NCI-H2029 (cell line): ENCODE measurements at places on chromosomes 12 and 14.
A peak's percentile ranks its signal among the peaks of the same experiment; 100 is the strongest.

GRCh38 chr14:74207943-74208342, 31.3 kb upstream of the VSX2 start:
- no peak for DNase-seq

GRCh38 chr12:131137836-131138637, 184.3 kb downstream of the ADGRD1 start:
- no peak for DNase-seq

DNA sequence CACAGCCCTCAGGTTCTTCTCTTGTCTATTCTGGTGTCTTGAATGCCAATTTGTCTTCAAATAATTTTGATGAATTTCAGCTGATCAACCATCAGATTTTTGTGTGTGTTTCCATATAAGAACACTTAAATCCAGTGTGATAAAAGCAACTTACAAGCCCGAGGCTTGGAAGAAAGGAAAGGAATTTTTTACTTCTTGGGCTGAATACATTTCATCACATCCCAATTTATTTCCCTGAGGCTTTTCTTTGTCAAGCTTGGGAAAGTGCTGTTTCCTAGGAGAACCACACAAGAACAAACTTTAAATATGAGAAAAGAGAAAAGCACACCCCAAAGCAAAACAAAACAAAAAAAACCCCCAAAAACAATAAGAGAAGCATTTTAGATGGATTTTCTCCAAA, 26.6 kb downstream of the GPRC5D start:
- DNase-seq = no peak

DNA sequence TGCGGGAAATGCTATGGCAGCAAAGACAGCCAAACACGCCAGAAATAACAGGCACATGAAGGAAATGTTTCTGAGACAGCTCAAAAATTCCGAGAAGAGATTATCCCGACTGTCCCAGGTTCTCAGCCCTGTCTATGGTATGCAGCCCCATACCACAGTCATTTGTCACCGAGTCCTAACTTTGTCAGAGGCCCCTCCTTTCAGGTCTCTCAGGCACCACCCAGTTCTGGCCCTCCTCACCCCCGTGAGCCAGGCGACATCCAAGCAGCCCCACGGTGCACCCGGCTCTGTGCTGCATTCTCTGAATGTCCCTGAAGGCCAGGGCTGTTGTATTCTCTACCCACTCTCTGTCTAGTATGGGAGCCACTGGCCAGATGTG, 24.0 kb downstream of the SSH1 start:
- DNase-seq = no peak

DNA sequence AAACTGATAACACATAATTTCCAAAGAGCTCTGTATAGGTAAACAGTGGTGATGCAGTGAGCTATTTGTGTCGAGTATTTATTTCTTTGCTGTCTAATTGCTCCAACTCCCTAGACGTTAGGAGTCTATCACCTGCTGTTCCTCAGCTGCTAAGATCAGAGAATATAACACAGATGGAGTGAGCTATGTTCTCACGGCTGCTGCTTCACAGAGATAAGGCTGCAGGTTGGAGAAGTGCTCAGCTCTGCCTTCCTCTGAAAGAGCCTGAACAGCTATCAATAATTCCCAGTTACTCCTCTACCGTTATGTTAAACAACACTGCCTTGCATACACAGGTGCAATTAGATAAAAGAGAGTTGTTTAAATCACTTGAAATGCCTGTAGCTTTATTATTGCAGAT, 103.2 kb upstream of the MDGA2 start:
- no peak for DNase-seq

DNA sequence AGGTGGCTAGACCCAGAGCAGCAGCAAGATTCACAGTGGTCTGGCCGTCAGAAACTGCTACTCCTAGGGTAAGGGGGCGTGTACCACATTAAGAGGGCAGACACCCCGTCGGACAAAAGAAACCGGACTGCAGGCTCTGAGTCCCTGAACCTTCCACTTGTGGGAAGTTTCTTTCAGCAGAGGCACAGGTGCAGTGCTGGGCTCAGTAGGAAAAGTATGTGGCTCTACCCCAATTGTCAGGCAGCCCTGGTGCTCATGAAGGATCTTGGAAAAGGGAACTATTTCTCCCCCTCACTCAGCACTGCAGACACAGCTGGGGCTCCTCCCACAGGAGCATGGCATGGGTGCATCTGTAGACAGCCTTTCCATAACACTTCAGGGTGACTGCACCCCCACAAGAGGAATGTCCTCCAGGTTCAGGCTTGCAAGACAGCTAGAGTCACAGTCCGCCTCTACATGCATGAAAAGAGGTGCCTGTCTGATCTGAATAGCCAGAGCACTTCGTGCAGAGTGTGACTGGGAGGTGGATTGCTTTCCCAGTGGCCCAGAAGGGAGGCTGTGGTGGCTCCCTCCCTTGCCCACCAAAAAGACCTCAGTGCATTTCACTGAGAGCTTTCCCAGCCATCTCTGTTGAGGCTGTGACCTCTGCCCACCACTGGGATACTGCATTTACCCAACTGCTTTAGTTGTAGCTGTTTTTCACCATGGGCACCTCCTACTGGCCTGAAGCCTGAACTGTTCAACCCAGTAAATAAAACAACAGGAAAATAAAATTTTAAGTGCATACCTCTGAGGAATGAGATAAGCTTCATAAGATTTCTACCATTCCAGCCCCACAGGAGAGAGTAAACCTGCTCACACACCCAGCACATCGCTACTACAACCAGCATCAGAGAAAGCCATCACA, 14.2 kb downstream of the CEP128 start:
- DNase-seq = no peak

- no peak for DNase-seq
These were observed 26.9 kb downstream of the PRORP start for GRCh38 chr14:35149239-35149638.

DNA sequence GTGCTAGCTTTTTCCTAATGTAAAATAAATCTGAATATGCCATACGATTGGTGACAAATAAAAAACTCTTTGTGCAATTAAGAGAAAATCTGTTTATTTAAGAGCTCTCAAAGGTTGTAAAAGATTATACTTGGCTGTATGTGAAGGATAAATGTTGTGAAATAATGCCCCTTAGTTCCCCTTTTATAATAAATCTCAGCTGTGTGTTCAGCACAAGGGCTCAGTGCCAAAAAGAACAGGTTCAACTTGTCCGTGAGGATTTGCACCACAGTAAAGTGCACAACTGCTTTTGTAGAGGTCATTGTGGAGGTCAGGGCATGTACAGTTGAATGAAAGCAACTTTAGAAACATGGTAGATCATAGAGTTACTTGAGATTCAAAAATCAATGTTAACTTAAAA, 118.6 kb downstream of the TRMT5 start:
- DNase-seq = peak; percentile 76

DNA sequence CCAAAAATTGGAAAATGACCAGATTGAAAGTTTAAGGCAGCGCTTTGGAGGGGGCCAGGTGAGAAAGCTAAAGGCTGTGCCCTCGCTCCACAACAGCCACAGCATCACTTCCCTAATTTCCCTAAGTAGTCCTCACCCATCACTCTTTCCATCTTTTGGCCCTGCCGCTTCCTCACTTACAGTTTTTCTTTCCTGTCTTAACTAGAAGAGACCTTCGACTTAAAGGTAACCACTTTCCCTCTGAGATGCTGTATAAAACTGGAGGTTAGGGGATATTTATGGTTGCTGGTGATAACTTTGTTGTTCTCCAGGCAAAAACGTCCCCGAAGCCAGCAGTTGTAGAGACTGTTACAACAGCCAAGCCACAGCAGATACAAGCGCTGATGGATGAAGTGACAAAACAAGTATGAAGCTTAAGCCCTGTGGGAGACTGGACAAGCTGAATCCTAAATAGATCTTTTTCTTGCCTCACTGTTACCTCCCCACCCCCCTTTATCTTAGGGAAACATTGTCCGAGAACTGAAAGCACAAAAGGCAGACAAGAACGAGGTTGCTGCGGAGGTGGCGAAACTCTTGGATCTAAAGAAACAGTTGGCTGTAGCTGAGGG, 4.3 kb downstream of the DDIT3 start:
- no peak for DNase-seq

DNA sequence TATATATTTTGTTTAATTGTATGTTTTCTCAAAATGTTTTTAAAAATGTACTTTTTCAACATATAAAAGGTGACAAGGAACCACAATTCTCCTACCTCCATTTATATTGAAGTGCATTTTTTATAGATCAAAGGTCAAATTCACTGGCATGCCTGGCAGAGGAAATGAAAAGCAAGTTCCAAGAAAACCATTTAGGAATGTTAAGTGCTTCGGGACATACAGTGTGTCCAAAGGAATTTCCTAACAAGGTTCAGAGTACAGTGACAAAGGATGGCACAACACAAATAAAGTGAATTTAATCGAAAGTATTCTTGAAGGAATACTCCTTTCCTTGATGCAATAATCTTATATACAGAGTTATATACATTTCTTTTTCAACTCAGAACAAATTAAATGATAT, 242.3 kb downstream of the CCER1 start:
- DNase-seq = no peak

DNA sequence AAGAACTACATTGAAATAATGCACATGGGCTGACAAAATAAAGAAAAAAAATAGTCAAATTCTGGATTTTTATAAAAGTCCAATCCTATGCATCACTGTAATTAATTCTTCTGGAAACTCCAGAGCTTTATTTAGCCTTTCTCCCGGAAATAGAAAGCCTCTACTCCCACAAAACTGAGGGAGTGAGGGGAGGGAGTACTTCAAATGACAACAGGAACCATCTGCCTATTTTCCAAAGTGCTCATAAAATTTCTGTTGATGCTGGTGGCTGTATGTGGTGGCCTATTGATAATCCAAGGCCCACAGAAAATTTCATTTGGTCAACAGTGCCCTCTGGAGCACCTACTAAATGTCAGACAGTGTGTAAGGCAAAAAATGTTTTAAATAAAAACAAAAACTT, 64.6 kb downstream of the KIF21A start:
- no peak for DNase-seq

GRCh38 chr12:121673013-121673511, 3.6 kb upstream of the MORN3 start:
- peak; percentile 54 for DNase-seq

DNA sequence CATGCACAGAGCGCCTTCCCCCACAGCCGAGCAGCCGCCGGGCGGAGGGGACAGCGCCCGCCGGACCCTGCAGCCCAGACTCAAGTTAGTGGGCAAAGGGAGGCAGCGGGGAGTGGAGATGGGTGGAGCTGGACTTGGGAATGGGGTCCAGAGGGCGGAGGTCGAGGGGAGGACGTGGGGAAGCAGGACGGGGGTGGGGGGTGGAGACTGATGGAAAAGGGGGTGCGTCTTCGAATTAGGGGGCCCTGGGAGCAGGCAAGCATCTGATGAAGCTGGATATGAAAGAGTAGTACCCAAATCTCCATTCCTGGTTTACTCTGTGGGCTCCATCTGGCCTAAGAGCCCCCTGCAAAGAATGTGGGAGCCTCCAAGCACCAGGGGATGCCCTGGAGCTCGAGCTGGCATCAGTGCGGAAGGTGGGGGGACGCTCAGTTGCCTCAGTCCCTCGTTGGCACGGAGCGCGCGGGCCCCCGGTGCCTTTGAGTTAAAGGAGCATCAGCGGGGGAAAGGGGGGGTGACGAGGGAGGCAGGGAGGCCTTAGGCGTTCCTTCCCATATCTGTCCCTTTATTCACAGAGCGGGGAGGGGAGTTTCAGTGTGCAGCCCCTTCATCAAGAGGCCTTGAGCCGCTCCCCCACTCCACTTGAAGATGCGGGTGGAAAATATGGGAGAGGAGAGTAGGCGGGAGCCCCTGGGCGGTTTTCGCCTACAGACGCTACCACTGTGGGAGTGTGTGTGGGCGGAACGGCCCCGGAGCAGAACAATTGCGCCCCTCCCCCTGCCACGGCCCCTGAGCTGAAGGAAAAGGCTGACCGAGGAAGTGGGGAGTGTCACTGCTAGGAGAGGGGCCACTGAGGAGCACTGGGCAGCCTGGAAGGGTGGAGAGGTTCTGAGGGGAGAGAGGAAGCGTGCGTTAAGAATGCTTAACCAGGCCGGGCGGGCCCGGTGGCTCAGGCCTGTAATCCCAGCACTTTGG, 644 bp downstream of the NAB2 start:
- DNase-seq = no peak

GRCh38 chr12:132718644-132719043, 8.0 kb downstream of the PGAM5 start:
- DNase-seq = no peak

- DNase-seq = no peak
These were observed 146.1 kb upstream of the FGD4 start for GRCh38 chr12:32253154-32253790.

DNA sequence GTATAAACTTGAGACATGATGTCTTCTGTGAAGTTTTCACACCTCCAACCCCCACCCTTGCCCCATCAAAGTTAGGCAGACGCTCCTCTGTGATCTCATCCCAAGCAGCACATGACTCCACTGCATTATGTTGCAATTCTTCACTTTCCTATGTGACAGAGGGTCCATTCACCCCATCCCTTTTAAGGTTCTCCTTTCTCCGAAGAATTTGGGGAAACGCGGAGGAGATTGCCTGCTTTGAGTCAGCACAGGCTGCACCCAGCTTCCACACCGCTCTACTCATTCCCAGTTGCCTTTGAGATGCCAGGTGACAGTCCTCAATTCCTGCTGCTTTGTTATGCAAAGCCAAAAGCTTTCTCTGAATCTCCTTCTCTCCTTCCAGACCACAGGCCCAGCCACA, 61.8 kb downstream of the PHLDA1 start:
- DNase-seq = no peak

DNA sequence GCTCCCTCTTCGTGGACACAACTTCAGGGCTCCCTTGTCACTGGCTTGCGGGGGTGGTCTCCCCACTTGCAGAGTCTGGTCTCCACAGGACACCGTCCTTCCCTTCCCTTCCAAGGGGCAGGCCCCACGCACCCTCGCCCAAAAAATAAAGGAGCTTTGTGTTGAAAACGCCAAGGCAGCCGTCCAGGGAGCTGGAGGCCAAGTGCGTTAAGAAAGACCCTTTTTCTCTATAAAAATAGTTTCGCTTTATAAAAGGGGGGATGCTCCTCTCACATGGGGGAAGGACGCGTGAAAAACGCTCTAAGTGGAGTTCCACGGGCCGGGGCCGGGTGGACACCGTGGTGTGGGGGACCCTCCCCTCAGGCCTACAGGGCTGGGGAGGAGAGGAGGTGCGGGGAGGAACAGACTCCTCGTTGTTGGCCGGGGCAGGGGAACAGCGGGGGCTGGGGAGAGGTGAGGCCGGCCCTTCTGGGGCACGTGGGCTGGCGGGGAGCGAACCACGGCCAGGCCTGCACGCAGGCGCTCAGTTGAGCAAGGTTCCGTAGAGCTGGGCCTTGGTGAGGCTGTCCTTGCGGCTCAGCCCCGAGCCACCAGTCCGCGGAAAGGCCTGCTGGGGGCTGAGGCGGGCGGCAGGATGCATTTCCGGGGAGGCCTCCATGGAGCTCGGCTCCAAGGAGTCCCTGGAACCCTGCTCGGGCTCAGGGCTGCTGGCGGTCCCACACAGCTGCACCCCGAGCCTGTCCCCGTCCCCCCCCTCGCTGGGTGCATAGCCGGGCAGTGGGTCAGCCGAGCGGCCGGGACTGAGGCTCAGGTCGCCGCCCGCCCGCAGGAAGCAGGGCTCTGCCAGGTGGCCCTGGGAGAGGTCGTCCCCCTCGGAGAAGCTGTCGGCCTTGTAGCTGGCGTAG, 49.5 kb downstream of the BEGAIN start:
- DNase-seq = no peak

DNA sequence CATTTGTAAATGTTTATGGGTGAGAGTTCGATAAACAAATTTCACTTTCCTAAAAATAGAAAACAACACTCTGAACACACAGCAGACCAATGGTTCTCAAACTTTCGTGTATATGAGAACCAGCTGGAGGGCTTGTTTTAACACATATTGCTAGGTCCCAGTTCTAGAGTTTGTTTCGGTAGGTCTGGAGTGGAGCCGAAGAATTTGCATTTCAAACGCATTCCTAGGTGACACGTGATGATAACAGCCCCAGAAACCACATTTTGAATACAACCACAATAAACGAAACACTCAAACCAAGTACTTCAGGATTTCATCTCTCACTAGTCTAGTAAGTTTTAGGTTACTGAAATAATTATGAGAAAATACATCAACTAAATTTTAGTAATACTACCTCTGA, 17.1 kb downstream of the SEC23A start:
- no peak for DNase-seq
